ENCODE measurements at places on chromosomes 4 and X.
A peak's percentile ranks its signal among the peaks of the same experiment; 100 is the strongest.

DNA sequence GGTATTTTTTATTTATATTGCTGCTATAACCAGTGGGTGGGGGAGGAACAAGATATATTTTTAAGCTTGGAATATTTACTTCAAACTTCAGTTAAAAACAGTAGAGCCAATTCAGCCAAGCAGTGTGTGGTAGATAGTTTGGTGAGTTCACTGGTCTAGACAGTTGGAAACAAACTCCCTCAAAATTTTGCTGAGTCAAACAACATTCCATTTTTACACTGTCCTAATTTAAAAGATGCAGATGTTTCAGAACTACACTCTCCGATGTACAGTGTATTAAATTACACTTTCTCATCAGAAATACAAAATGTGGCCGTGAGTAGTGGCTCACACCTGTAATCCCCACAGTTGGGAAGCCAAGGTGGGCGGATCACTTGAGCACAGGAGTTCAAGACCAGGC is 23.3 kb downstream of the PRKX start:
- DNase-seq, result no peak

DNA sequence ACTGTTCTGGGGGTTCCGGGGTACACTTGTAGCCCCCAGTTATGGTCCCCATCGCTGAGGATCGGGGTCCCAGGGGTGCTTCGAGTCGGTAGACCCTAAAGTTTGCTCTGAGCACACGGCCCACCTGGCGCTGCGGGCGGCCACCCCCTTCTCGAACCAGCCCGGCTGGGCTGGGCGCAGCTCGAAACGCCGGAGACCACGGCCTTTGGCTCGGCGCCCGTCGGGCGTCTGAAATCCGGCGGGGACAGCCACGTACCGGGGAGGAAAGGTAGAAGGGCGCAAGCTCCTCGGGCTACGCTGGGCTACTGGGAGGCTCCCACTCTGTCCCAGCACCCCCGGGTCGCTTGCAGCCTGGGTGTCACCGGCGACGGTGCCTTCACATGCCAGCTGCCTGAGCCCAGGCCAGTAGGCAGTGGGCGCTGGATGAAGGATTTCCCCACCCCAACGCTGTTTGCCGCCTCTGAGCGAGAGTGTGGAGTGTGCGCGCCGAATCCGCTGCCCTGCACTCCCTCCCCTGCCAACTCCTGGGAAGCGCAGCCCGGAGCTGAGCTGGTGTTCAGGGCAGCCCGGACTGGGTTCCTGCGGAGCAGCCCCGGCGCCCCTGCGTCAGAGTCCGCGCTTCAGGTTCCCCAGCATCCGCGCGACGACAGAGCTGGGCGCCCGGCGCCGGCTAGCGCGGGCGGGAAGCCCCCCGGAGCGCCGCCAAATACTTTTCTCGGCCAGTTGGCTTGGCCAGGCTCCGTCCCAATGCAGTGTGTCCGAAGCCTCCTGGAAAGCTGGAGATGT is 637 bp downstream of the MAMLD1 start:
- DNase-seq, result peak; percentile 1

DNA sequence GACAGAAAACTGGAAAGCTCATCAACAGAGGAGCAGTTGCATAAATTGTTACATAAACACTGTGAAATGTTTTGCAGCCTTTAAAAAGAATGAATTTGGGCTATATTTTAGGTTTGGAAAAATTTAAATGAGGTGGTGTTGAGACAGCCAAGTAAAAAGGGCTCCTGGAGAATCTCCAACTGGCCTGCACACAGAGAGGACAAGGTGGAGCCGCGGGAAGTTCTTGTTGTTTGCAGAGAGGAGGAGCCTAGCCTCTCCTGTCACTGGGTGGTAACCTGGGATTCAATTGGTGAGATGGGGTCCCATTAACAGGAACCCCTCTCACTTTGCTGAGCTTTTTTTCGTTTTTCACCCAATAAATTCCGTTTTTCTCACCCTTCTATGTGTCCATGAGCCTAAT is 13.4 kb downstream of the GIMD1 start:
- no peak for DNase-seq

DNA sequence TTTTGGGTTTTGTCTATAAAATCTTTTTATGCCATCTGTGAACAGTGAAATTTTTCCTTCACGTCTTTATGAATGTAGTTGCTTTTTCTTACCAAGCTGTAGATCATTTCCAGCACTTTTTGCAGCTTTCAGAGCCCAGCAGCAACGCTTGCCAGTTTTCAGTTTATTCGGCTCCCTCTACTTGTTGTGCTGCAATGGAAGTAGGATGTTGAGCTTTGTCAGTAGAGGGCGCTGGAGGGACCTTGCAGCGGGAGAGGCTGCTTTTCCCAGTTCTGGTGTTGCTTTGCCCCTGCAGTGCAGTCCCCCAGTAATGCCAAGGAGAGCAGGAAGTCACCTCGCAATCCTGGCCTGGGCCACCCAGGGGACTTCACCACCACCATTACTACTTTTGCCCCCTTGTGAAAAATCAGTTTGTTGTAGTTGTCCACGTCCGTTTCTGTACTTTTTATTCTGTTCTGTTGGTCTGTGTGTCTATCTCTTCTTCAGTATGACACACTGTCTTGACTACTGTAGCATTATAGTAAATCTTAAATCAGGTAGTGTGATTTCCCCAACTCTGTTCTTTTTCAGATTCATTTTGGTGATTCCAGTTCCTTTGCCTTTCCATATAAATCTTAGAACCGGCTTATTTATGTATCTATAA is 21.8 kb downstream of the CMC4 start:
- DNase-seq, result peak; percentile 67

DNA sequence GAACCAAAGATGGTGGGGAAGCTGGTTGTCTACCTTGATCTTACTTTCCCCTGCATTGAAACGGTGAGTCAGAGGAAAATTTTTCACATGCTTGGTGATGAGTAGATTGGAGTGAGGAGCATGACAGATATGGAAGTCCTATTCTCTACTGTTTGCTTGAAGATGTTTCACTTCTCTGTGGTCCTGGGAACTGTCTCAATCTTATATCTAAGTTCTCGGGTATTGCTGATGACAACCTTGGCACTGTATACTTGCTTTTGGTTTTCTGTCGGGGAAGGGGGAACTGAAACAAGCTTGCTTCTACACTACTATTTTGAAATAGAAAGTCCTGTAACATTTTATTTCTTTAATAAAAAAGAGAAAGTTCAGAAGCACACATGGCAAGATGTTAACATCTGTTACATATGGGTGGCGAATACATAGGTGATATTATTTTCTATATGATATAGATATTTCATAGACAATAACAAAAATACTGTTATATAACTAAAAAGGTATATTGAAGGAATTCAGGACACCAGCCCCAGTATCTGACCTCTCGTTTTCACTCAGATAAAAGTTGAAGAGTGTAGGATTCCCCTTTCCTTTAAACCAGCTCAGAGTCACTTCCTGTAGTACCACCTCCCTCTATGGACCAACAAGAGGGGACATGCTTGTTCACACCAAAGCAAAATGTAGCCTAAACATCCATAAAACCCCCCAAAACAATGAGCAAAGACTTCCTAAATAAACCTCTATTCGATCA is 88.8 kb downstream of the FMR1NB start:
- DNase-seq, result no peak

- peak; percentile 0 for DNase-seq
Observed at GRCh38 chr4:4542774-4543485, 1.1 kb upstream of the STX18 start.

GRCh38 chr4:83370640-83370906 is 35.9 kb upstream of the HPSE start:
- peak; percentile 25 for DNase-seq

- no peak for DNase-seq
Observed at GRCh38 chr4:40923316-40924095, 173.8 kb downstream of the NSUN7 start.

GRCh38 chr4:26912810-26913209 is 52.2 kb downstream of the STIM2 start:
- peak; percentile 13 for DNase-seq

DNA sequence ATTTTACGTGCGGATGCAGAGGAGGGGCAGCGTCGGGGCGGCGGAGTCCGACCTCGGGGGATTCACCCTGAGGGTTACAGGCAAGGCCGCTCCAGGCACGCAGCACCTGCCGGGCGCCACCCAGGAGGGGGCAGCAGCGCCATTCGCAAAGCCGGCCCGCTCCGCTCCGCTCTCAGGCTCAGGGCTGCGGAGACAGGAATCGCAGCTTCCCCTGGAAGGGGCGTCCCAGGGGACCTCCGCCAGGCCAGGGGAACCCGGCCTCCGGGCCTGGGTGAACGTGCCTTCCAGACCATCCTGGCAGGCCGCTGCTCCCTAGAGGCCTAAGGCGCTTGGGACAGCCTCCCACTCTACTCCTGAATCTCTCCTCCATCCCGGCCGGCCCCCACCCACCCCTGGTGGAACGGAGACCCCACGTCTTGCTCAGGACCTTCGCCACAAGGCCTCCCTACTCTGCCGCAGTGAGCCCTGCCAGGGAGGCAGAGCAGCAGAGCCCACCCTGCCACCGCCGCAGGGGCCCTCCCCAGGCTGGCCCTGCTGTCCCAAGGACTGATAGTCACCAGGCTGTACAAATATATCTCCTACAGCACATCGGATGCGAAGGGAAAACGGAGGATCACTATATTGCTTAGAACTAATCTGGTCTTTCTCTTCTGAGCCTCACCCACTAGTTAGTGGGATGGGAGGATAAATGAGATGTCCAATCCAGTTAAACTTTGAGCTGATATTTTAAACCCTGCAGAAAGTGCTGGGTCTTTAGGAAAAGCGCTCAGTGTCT is 115.0 kb downstream of the SMIM20 start:
- DNase-seq, result peak; percentile 50

DNA sequence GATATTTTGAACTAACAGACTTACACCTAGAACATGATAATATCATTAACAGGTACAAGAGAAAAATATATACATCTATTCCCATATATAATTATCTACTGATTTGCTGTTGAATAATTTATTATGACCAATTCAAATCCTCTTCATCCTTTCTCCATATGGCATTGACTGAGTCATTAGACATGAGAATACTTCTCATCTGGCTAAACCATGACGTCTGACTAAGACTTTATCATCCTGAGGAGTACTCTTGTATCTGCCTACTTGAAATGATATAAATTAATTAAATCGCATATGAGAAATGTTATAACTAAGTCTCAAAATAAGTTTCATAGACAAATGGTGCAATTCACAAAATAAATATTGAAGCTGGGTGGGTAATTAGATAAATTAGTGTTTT is 67.4 kb downstream of the EMCN start:
- DNase-seq, result no peak

- no peak for DNase-seq
Observed at GRCh38 chr4:8341691-8342090, 72.1 kb downstream of the HTRA3 start.

GRCh38 chr4:72215198-72215597 is 183.4 kb downstream of the NPFFR2 start:
- DNase-seq, result no peak

DNA sequence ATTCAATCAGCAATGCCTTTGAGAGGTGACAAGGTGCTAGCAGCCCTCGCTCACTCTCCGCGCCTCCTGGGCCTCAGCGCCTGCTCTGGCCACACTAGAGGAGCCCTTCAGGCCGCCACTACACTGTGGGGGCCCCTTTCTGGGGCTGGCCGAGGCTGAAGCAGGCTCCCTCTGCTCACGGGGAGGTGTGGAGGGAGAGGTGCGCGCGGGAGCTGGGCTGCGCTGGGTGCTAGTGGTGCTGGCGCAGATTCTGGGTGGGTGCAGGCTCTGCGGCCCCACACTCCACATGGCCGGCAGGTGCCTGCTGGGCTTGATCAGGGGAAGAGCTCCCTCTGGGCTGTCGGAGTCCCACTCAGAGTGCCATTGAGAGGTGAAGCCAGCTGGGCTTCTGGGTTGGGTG is 351.0 kb downstream of the GASK1B start:
- no peak for DNase-seq

- DNase-seq, result no peak
Observed at GRCh38 chr4:74967324-74967723, 34.4 kb downstream of the PARM1 start.

DNA sequence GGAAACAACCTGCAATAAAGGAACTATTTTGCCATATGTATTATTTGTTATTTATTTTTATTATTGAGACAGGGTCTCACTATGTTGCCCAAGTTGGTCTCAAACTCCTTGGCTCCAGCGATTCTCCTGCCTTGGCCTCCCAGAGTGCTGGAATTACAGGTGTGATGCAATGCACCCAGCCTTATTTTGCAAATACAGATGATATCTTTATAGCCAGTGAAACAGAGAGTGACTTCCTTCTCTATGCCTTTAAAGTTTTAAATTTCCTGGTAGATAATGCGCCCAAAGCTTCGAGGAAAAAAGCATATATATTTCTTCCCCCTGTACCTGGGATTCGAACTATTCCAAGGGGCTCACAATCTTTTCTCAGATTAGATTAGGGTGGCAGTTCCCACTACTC is 601.1 kb upstream of the HTR2C start:
- DNase-seq, result no peak

- no peak for DNase-seq
Observed at GRCh38 chr4:139963708-139964107, 190.3 kb downstream of the MAML3 start.

- DNase-seq, result no peak
Observed at GRCh38 chr4:137267024-137267423, 265.3 kb downstream of the PCDH18 start.

DNA sequence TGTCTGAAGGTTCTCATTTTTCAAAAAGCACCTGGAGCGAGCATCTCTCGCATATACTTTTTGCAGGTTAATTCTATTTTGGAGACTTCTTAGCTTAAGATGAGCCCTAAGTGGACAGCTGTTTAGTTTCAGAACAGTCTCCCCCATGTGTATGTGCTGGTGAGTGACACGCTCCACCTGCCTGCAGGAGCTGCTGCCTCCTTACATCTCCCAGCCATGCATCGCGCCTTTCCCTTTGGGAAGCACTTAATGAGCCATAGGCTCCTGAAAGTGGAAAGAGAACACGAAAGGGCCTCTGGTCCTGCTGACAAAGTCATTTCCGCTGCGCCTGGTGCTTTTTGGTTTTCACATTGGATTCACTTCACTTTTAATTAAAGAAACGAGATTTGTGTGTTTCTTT is 56.1 kb downstream of the TRIML2 start:
- no peak for DNase-seq

DNA sequence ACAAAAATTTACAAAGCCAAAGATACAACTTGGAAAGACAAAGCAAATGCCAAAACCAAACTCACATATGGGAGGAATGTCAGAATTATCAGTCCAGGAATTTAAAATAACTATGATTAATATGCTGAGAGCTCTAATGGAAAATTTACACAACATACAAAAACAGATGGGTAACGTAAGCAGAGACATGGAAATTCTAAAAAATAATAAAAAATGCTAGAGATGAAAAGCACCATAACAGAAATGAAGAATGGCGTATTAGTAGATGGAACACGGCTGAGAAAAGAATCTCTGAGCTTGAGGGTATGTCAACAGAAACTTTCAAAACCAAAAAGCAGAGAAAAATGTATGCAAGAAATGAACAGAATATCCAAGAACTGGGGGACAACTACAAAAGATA is 4.1 kb upstream of the MANBA start:
- DNase-seq, result no peak

DNA sequence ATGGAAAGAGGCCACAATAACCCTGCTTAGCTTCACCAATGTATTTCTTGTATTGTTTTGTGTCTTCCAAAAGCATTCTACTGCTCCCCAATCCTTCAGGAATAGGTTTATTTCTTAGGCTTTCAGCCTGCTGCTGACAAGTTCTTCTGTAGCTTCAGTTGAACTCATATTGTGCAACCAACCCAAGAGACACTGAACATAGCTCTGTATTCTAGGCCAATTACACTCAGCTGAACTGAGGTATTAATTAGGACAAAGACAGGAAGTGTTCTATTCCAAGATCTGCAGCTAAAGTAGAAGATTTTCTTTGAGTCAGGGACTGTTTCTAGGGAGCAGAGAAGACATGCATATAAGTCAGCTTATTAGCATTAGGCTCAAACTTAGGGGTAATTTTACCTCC is 151.8 kb downstream of the LHFPL1 start:
- DNase-seq, result no peak

GRCh38 chrX:150525061-150525919 is 43.1 kb upstream of the MTM1 start:
- no peak for DNase-seq
